ENCODE measurements at places on chromosomes 2 and 18. TPM values are rescaled to one million over a fixed set of nuclear protein-coding genes. Genes with fewer than 3 reads are reported as not detected.

The IL37 gene
- total RNA-seq, result not detected

The ELAC1 gene
- total RNA-seq, result 4.9 TPM

DNA sequence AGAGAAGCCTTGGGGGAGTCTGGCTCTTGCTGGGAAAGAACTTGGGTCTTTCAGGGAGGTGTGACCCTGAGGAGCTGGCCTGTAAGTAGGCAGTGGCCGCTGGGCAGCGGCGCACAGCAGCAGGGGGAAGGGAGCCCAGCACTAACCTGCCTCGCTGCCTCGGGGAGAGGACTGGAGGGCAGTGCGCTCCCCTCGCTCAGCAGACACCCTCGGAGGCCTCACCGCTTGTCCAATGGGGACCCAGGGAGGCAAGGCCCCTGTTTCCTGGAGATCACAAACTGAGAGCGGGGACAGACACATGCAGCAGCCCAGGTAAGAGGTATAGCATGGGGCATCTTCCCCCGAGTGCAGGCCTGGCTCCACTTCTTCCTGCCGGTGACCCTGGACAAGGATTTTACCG lies 3.3 kb downstream of the DNMT3A start:
- no peak for DNase-seq

GRCh38 chr2:230873661-230874401 lies 9.1 kb downstream of the ITM2C start:
- DNase-seq, result no peak
